ENCODE measurements at places on chromosomes 2 and 18.
A peak's percentile ranks its signal among the peaks of the same experiment; 100 is the strongest.

GRCh38 chr18:46031741-46032140 is 40.3 kb downstream of the PSTPIP2 start:
- DNase-seq, result no peak

DNA sequence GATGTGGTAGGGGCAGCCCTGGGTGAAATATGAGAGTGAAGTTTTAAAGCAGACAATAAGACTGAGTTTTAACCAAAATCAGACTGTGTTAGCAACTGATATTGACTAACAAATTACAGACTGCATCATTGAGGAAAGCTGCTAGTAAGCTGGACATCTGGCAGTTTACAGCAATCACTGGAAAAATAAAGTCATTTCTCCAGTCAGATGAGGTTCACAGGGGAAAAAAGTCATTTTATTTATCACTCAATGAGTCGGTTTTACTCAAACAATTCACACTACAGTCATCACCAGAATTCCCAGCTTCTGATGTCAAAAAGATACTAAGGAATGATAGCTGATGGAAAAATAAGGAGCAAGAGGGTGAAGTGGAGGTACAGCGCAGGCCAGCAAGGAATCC is 10.5 kb upstream of the TMEM177 start:
- no peak for DNase-seq

GRCh38 chr2:160402501-160402900 is 91.1 kb downstream of the RBMS1 start:
- no peak for DNase-seq

DNA sequence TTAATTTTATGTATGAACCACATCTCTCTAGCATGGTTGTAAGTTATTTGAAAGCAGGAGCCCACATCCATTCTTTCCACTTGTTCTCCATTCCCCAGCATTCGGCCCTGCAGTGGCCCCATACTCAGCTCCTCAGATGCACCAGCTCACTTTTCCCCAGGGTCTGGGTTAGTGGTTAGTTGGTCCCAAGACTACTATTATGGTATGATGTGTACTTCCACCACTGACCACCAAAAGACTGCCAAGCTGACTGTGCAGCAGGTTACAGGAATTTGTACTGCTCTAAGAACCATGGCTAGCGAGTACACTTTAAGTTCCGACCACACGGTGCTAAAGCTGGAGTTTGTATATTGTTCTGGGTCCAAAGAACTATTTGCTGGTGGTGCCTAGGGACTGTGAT is 413.6 kb upstream of the TCF4 start:
- no peak for DNase-seq

- DNase-seq, result peak; percentile 21
These were observed 103.0 kb downstream of the ANKRD44 start for GRCh38 chr2:197207598-197207997.

GRCh38 chr18:59202258-59202820 is 17.6 kb upstream of the GRP start:
- DNase-seq, result no peak

GRCh38 chr2:230330725-230331124 is 3.7 kb downstream of the SP140L start:
- no peak for DNase-seq

DNA sequence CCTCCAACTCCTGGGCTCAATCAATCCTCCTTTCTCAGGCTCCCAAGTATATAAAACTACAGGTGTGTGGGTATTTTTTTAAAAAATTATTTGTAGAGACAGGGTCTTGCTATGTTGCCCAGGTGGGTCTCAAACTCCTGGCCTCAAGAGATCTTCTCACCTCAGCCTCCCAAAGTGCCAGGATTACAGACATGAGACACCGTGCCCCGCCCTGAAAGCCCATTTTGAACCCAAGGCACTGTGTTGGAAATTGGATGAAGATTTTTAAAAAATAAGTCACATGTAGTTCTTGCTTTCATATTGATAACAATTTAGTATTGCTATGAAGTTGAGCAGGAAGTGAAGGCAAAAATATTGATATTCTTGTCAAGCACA is 472.5 kb upstream of the TNP1 start:
- DNase-seq, result no peak

DNA sequence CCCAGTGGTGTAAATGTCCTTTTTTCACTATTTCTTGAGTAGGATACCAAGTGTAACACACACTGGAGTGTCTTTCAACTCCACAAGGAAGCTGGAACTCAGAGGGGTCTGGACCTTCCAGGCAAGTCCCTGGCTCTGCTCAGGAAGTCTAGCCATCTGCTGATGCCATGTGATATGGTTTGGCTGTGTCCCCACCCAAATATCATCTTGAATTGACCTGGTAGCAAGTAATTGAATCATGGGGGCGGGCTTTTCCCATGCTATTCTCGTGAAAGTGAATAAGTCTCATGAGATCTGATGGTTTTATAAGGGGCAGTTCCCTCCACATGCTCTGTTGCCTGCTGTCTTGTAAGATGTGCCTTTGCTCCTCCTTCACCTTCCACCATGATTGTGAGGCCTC is 99.4 kb upstream of the CDC42EP3 start:
- no peak for DNase-seq

GRCh38 chr2:109513749-109514588 is 99.8 kb downstream of the SEPTIN10 start:
- DNase-seq, result no peak

DNA sequence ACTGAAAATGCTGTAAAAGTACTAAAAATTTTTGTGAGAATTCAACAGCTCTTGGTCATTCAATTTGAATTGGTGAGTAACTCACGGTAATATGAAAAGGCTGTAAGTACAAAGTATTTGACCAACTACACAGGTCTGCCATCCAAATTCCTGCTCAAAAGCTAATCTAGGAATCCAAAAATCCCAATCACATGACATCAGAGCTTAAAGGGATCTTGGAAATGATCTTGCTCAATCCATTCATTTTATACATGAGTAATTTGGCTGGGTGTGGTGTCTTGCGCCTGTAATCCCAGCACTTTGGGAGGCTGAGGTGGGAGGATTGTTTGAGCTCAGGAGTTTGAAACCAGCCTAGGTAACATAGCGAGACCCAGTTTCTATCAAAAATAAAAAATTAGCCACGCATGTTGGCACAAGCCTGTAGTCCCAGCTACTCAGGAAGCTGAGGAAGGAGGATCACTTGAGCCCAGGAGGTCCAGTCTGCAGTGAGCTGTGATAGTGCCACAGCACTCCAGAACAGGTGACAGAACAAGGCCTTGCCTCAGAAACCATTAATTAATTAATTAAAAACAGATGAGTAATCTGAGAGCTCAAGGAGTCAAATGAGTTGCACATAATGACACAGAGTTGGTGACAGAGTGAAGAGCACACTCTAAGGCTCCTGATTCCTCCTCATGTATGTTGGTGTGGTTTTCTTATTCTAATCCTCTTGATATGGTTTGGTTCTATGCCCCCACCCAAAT is 19.8 kb downstream of the SPIRE1 start:
- DNase-seq, result no peak

DNA sequence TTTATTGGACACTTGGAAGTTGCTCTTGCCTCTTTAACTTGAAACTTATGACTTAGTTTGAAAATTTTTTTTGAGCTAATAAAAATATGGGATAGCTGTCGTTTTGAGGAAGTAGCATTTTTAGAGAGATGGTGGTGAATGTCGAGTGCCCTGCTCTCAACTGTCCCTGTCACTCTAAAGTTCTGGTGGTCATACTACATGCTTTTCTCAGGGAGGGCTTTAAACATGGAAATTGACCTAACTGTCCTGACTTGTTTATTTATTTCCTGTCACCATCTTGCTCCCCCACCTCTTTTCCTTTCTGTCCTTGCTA is 16.0 kb downstream of the CEP192 start:
- no peak for DNase-seq

DNA sequence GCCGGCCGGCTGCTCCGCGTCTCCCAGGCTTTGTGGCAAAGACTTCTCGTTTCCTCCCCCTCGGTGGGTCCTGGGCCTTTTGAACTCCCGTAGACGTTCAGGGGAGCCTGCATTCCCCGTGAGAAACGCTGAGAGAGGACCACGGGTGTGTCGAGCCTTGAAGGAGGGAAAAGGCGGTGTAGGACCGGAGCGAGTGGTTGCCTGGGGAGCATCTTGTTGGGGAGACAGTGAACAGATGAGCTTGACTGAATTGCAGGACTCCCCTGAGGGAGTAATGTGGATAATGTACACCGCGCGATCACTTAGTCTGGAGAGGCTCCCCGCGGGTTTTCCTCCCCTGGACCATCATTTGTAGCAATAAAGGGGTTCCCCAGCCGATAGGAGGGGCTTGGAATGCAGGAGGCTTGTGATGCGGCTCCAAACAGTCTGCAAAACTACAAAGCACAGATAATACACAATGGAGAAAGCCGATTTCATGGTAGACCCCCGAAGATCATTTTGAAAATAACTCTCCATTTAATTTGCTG is 769 bp downstream of the ALMS1 start:
- no peak for DNase-seq

DNA sequence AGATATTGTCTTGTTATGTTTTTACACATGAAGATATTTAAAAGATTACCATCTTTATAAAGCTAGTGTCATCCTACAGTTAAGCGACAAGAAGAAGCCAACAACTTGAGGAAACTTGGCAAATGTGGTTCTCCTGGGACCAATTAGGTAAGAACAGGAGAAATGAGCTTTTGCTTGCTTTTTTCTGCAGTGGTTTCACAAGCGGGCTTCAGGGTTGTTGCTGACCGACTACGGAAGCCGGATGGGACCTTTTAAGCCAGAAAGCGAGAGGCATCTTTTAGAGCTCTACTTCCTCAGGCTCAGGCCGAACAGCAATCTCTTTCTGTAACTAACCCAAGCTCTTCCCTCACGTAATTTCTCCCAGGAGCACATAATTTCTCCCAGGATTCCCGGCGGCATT is 256.5 kb downstream of the CNTNAP5 start:
- DNase-seq, result no peak

- DNase-seq, result no peak
These were observed 5.7 kb downstream of the CEP68 start for GRCh38 chr2:65061910-65062339.

- no peak for DNase-seq
These were observed 174.0 kb downstream of the CCDC85A start for GRCh38 chr2:56357655-56358295.

DNA sequence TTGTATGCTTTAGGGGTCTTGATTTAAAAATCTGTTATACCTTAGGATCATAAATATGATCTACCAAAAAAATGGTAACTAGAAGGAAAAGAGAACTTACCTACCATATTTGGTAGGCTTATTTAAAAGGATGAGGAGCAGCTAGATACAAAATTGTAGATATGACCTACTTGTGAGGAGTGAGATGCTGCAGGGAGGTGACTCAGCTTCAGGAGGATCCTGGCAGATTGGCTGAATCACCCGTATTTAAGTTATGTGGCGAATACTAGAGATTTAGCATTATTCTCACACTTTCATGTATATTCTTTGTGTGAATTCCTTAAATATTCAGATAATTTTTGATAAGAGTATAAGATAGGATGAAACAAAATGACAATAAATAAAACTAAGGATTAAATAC is 657.3 kb upstream of the LINC00305 start:
- DNase-seq, result no peak

DNA sequence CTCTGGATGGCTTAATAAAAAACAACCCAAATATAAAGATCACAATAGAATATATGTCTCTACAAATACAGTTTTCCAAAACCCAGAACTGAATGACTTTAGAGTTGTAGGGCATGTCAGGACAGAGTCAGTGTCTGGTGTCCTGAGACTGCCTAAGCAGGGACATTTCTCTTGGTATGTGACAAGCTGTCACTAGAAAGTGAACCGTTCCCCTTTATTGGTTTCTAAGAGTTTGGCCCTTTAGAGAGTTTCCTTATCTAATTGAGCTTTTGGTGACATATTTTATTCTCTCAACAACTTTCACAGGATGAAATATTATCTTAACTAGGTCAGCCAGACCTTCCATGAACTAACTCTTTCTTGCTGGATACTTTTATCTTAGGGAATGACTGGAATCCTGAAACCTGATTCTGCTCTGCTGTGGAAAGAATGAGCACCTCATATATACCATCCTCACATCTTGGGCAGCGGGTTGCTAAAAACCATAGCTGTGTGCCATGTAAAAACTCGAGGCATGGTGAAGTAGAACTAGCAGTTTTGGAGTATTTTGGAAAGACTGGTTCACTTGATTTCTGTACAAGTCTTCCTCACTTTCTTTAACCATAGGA is 54.8 kb downstream of the CAVIN2 start:
- no peak for DNase-seq

- DNase-seq, result no peak
These were observed 83.4 kb downstream of the DOCK10 start for GRCh38 chr2:224958873-224959272.

DNA sequence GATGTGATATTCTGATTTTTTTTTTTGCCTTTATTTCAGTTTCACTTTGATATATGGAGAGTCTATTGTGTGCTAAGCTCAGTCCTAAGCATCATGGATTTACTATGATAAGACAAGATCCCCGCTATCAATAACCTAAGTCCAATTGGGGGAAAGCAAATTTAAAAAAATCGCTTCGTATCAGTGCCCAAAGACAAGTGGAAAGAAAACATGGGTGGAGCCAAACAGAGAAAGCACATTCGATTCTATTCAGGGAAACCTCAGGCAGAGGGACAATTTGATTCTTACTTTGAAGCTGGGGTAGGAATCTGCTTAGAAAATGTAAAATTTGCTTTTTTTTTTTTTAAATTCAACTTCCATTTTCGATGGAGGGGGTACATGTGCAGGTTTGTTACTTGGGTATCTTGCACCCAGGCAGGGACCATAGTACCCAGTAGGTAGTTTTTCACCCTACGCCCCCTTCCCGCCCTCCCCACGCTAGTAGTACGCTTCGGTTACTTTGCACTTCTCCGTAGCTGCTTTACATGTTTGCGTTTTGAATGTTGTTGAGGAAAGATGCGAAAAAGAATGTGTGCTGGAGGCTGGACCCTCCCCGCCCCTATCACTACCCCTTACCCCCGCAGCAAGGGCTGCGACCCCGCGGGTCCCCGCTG is 12.4 kb downstream of the KIF5C start:
- DNase-seq, result no peak

GRCh38 chr2:108423502-108424251 is 25.3 kb upstream of the GCC2 start:
- no peak for DNase-seq

DNA sequence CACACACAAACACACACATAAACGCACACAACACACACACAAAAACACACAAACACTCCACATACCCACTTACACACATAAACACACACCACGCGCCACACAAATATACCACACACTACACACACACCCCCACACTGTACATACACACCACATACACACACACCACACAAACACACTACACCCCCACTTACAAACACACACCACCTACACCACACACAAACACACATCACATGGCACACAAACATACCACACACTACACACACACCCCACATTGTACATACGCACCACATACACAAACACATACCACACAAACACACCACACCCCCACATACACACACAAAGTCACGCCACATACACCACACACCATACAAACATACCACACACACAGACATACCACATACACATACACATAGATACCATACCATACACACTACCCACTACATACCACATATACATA is 59.9 kb downstream of the TWIST2 start:
- DNase-seq, result no peak

GRCh38 chr2:234497594-234498235 is 834 bp upstream of the ARL4C start:
- DNase-seq, result no peak

All from AML-193 (cell line).